Hematopoietic multipotent progenitor cell treated with erythropoietin and hydrocortisone succinate and interleukin-3 and kit ligand, for 15 days (in vitro differentiated cells): ENCODE measurements at places on chromosomes 1 and 21.

DNA sequence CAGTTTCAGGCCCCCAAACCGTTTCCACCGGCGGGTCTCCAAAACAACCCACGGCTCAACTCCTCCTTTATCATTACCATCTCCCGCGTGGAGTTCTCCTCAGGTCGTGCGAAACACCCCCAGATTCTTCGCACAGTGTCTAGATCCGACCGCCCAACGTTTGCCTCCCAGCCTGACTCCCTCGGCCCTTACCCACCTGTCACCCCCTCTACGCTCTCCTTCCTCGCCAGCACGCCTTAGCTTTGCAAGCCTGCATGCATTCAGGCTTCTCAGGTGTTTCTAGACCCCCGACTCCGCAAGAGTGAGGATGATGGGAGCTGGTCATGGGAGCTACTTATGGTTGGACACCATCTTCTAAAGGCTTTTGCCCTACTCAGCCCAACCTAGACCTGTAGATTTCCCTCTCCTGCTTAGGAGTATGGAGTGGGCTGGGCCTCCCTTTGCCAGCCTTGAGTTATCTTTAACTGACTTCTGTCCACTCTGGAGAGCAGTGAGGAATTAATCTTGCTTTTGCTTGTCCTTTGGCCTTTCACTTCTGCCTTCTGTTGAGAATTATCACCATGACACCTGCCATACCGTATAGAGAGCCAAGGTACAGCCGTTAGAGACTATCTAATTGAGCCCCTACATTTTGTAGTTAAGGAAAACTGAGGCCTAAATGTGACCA lies 865 bp downstream of the ATP5IF1 start:
- DNase-seq, result peak; percentile 77

DNA sequence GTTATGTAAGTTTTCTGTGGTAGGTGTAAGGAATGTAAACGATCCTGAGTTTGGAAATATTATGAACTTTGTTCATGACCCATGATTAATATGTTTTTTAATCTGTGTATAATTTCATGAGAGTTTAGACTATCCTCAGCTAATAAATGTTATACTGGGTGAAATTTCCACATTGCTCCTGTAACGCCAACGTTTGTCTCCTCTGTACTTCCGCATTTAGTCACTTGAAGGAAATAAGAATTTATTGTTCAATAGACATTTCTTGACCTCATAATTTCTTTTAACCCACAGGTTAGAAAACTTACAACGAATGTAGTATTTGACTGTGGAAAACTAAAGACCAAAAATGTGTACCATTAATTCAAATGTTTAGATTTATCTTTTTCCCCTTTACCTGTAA lies 876 bp downstream of the KCNJ15 start:
- no peak for DNase-seq

DNA sequence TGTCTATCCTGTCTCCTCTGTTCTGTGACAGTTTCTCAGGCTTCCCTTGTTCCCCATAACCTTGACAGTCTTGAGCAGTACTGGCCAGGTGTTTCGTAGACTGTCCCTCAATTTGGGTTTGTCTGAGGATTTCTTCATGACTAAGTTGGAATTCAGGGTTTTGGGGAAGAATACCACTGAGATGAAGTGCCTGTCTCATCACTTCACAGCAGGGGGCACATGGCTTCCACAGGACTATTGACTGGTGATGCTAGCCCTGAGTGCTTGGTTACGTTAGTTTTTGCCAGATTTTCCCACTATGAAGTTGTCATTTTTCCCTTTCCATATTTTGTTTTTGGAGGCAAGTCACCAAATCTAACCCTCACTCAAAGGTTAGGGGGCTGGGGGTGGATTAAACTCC lies 45.7 kb downstream of the CDCP2 start:
- peak; percentile 36 for DNase-seq

GRCh38 chr1:94543893-94544635 lies 2.5 kb upstream of the F3 start:
- DNase-seq, result no peak

DNA sequence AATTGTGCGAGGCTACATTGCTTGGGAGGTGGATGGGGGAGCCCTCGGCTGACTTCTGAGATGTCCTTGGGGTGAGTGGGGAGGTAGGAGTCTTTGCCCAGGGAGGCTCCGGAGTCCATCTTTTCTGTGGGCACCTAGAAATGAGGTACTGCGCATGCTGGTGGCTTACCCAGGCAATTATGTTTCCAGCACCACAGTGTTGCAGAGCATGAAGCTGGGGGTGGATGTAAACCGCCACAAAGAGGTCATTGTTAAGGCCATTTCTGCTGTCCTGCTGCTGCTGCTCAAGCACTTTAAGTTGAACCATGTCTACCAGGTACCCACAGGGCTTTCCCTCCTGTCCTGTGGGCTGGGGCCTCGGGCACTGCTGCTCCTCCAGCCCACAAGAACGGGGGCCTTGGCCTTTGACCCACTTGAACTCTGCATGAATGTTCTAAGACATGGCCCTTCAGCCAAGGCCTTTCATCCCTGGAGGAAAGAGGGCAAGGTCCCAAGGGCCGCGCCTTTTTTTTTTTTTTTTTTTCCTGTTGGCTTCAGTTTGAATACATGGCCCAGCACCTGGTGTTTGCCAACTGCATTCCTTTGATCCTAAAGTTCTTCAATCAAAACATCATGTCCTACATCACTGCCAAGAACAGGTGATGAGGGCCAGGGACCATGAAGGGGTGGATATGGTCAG lies 14.6 kb downstream of the STRIP1 start:
- DNase-seq, result no peak

DNA sequence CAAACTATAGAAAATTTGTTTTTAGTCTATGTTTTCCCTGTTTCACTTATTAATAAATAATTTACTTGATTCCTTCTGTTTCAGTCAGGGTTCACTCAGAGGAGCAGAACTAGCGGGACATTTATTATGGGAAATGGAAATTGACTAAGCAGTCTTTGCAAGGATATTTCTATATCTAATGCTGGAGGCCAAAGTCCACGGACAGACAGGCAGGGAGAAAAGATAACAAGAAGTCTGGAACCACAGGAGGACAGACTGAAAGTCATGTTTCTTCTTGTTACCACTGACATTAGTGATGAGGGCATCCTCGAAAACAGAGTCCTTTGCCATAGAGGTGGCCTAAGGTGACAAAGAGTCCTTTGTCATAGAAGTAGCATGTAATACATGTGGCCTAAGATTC lies 744.5 kb upstream of the TMPRSS15 start:
- no peak for DNase-seq

DNA sequence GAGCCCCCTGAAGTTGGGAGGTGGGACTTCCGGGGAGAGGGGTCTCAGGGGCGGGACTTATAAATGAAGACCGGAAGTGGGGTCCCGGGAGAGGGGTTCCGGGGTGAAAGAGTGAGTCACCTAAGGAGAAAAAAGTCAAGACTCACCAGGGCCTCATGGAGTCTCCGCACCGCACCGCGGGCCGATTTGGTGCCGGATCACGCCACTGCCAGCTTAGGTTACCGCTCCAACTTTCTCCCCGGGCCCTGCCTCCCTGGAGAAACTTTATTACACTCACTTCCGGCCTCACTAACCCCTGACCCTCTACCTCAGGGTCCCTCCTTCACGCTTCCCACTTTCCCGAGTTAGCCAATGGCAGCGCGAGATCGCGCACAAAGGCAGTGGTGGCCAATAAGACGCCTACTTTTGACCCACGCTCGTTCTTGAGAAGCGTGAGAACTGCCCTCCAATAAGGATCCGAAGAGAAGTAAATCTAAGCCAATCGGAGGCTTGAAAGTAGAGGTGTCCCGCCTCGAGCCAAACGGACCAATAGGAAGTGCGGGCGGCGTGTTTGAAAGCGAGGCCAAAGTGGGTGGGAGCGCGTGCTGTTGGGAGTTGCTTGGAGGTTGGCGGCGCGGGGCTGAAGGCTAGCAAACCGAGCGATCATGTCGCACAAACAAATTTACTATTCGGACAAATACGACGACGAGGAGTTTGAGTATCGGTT lies at the start of gene CKS1B:
CKS1B (plus strand) TSS at position 580 of the 706 bp plus-strand sequence; CDS start at position 645, 65 bp downstream.
- DNase-seq, result peak; percentile 100

GRCh38 chr1:32242341-32242851 lies 4.6 kb upstream of the FAM167B start:
- DNase-seq, result no peak

DNA sequence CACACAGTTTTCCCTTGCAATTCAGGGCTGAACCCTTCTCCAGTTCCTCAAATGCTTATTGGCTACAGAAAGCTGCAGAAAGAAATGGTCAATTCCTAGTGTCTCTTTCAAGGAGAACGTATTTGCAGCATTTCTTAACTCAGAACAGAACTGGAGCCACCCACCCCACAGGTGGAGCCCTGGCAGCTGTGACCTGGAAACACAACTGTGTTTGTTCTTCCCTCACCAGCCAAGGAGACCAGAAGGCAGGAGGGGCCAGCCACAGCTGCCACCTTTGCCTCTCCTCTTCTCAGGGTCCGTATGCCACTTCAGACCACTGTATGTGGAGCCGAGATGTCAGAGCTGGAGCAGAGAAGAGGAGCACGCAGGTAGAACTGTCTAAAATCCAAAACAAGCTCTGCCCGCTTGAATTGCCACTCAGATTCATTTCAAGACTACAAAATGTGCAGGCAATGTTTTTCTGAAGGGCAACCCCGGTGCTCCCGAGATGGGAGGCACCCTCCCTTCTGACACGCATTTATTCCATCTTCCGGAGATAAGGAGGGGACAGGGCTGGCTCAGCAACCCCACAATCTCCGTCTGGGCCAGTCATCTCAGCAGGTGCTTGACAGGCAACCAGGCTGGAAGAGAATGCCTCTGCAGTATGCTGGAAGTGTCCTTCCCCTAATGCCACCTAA lies 16.7 kb downstream of the CD247 start:
- DNase-seq, result no peak

GRCh38 chr1:19504796-19505692 lies 19.7 kb upstream of the CAPZB start:
- DNase-seq, result no peak

DNA sequence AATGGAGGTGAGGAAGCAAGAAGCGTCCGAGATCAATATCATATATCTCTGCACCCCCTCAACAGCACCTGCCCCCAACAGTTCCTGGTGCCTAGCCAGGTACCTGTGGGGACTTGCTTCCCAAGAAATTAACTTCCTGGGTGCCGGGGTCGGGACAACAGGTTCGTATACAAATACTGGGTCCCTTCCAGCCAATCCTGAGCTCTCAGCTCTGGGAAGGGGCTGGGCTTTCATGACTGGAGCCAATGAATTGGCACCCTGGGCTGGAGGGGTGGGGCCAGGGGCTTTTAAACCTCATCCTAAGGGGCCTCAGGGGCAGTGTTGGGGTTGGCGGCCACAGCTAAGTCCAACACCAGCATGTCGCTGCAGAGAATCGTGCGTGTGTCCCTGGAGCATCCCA lies at the start of gene PADI3:
PADI3 (plus strand) TSS at position 318 of the 400 bp plus-strand sequence; CDS start at position 358, 40 bp downstream.
- DNase-seq, result no peak

DNA sequence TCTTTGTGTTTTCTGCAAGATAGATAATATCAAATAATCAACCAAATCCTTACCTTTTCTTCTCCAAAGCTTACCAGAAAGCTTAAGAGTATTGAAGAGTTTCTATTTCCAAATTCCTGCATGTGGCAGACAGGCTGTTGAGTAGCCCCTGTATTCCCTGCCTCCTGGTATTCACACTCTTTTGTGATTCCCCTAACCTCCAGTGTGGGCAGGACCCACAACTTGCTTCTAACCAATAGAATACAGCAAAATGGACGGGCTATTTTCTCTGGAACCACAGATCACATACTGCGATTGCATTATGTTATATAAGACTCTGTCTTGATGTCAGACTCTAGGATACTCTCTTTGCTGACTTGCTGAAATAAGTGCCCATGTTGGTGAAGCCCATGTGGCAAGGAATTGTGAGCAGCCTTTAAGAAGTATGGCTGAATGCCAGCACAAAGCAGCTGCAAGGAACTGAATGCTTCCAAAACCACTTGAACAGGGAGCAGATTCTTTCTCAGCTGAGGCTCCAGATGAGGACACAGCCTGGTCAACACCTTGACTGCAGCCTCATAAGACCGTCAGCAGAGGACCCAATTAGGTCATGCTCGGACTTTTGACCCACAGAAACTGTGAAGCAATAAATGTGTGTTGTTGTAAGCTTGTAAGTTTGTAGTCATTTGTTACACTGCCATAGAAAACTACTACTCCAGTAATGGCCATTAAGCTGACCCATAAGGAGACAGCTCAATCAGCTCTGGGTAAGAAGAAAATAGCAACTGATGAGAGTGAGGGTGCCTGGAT lies 47.9 kb upstream of the PLXNA2 start:
- DNase-seq, result no peak

- no peak for DNase-seq
These were observed 121.4 kb downstream of the PLXNA2 start for GRCh38 chr1:208122612-208123358.

- DNase-seq, result no peak
These were observed 5.2 kb downstream of the NTRK1 start for GRCh38 chr1:156865865-156866248.

- DNase-seq, result no peak
These were observed 398.5 kb upstream of the ADAMTS5 start for GRCh38 chr21:27365394-27365793.

- no peak for DNase-seq
These were observed 85.5 kb downstream of the SYT2 start for GRCh38 chr1:202624781-202625108.

GRCh38 chr1:167033646-167034045 lies 44.6 kb downstream of the MAEL start:
- no peak for DNase-seq

- DNase-seq, result no peak
These were observed 71.8 kb downstream of the SPAG17 start for GRCh38 chr1:118113261-118113660.

GRCh38 chr1:107523061-107523460 lies 382.2 kb downstream of the NTNG1 start:
- DNase-seq, result no peak

GRCh38 chr1:171142416-171143385 lies 42.4 kb upstream of the FMO2 start:
- DNase-seq, result no peak

DNA sequence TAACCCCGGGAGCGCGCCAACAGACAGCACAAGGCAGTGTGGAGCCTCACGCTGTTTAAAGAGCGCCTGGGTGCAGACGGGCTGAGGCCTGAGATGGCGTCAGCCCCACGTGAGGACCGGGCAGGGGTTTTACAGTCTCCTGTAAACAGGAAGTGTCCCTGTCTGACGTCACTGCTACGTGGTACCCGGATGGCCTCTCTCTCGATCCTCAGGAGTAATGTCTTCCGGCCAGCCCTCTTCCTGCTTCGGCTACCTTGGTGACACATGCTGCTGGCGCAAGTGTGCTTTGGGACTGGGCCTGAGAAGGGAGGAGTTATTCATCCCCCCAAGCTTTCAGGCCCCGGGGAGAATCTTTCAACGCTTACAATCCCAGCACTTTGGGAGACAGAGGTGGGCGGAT lies 41.2 kb downstream of the CNST start:
- no peak for DNase-seq

GRCh38 chr1:237141502-237141901 lies 99.5 kb downstream of the RYR2 start:
- no peak for DNase-seq
